IPS-NIHi11 (cell line): ENCODE measurements at places on chromosomes 13 and 19.
A peak's percentile ranks its signal among the peaks of the same experiment; 100 is the strongest.

GRCh38 chr13:95505265-95505664, 47.3 kb upstream of the CLDN10 start:
- DNase-seq: peak; percentile 48

DNA sequence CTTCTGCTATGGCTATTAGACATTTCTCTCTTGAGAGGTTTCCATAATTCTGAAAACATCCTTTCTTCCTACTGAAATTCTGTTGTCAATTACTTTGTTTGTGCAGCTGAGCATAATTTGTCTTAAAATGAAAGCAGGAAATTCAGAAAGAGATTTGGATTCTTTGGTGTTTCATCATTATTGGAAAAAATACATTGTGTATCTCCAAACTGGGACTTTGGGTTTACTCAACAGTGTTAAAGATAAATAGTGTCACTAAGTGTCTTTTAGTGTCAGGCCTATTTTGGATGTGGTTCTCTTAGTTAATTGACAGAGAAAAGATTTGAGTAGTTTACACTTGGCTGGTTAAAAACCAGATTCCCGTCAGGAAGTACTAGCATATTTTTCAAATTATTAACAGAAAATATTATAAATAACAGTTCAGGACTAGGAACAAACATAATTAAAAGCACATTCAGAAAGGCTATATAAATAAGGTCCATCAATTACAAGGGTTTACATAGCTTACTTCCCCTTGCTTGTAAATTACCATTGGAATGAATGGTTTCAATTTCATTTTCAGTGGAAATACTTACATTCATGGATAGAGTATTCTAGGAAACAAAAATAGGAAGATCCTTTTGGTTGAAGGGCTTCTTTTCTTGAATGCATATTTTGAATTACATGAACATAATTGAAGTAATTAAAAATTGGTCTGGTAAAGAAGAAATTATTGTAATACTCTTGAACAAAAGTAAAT, 483.1 kb downstream of the GPC6 start:
- no peak for DNase-seq

DNA sequence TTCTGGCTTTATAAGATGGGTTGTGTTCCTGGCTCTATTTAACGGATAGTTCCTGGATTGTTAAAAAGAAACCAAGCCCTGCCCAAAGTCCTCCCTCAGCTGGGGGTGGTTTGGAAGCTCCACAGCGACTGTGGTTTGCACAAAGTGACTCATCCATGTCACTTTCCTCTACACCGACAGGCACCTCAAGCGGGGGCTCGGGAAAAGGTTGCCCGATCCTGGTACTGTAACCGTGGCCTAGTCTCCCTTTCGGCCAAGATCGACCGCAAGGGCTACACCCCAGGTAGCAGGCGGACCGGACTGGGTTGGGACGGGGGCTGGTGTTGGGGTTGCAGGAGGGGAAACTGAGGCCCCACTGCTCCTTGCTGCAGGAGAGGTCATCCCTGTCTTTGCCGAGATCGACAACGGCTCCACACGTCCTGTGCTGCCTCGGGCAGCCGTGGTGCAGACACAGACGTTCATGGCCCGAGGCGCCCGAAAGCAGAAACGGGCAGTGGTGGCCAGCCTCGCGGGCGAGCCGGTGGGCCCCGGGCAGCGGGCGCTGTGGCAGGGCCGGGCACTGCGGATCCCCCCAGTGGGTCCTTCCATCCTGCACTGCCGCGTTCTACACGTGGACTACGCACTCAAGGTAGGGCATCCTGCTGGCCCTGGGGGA, 1.6 kb downstream of the ARRDC2 start:
- no peak for DNase-seq

GRCh38 chr19:38734426-38735256, 9.6 kb downstream of the CAPN12 start:
- no peak for DNase-seq

GRCh38 chr13:45200701-45201232, at the start of gene KCTD4:
Gene KCTD4 (minus strand): TSS chr13:45201045. CDS start chr13:45194567, 6,478 bp downstream.
- no peak for DNase-seq

GRCh38 chr19:33763633-33764371, 32.9 kb upstream of the KCTD15 start:
- no peak for DNase-seq

GRCh38 chr13:31878495-31878894, 139.2 kb downstream of the RXFP2 start:
- DNase-seq: no peak

GRCh38 chr13:20019043-20019442, 60.5 kb downstream of the ZMYM2 start:
- DNase-seq: no peak

- DNase-seq: no peak
Observed at GRCh38 chr19:16938211-16938610, 49.4 kb downstream of the F2RL3 start.

GRCh38 chr19:8042900-8043299, 9.7 kb upstream of the CCL25 start:
- no peak for DNase-seq

DNA sequence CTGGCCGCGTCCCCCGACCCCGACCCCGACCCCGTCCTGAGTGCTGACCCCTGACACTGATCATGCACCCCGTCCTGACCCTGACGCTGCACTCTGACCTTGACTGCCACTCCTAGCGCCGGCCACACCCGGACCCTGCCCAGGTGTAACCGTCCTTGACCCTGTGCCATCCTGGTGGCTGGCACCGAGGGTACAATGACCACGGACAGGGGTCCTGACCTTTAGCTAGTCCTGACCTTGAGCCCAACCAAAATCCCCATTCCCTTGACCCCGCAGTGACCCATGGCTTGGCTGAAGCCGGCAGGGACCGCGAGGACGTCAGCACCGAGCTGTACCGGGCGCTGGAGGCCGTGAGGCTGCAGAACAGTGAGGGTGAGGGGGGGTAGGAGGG, 25.9 kb downstream of the CLEC4M start:
- no peak for DNase-seq

DNA sequence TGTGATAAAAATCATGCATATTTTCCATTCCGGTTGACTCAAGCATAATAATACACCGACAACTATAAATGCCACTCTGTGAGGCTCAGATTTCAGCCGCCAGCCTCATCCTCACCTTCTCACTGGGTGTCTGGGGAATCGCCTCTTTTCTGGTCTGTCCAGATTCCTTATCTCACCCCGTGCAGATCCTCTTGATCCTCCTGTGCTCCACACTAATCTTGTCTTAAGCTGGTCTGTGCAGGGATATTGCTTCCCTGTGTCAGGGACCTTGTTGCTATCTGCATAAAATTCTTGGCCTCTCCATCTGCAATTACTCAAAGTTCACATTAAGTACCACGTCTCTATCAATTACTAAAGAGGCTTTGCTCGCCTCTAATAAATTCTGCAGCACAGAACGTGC, 116.6 kb upstream of the SPACA7 start:
- no peak for DNase-seq

GRCh38 chr13:99370481-99371275, 63.5 kb upstream of the GPR183 start:
- no peak for DNase-seq
